ENCODE measurements at places on chromosomes 1 and 21. TPM values are rescaled to one million over a fixed set of nuclear protein-coding genes. Genes with fewer than 3 reads are reported as not detected.

LCE5A gene
- not detected for total RNA-seq

TTF2 gene
- 25.4 TPM for total RNA-seq

CD46 gene
- total RNA-seq = 189 TPM

HHAT gene
- 7.7 TPM for total RNA-seq

PRPF38B gene
- 57.7 TPM for total RNA-seq

RAD54L gene
- total RNA-seq = 2.8 TPM

OR2T29 gene
- total RNA-seq = 0.72 TPM

DNAI4 gene
- total RNA-seq = 5.6 TPM

MTMR11 gene
- total RNA-seq = 6.5 TPM

PCP4L1 gene
- not detected for total RNA-seq

ZNF695 gene
- 1.2 TPM for total RNA-seq

CYP4A22 gene
- not detected for total RNA-seq

TAL1 gene
- 12.9 TPM for total RNA-seq

C8B gene
- total RNA-seq = not detected

AXDND1 gene
- not detected for total RNA-seq

KRTAP12-2 gene
- not detected for total RNA-seq

ADGRL4 gene
- total RNA-seq = 72.5 TPM

KPRP gene
- not detected for total RNA-seq

TLCD4 gene
- 12.5 TPM for total RNA-seq

TMEM81 gene
- 2.6 TPM for total RNA-seq

UBE2U gene
- not detected for total RNA-seq

ECM1 gene
- 16.5 TPM for total RNA-seq

TMEM52 gene
- 2.0 TPM for total RNA-seq

SUMO3 gene
- 88.0 TPM for total RNA-seq

RBBP4 gene
- total RNA-seq = 126 TPM

CTXND2 gene
- total RNA-seq = not detected

CNR2 gene
- 18.2 TPM for total RNA-seq

ZFP69B gene
- 2.2 TPM for total RNA-seq

RIPK4 gene
- not detected for total RNA-seq

NOS1AP gene
- 0.89 TPM for total RNA-seq

S100A8 gene
- total RNA-seq = 983 TPM

RBM8A gene
- 119 TPM for total RNA-seq

ENO1 gene
- total RNA-seq = 408 TPM

POGZ gene
- total RNA-seq = 133 TPM

ADGRL2 gene
- 90.3 TPM for total RNA-seq

SUSD4 gene
- 0.43 TPM for total RNA-seq
